ENCODE measurements at places on chromosomes 7 and 10. TPM values are rescaled to one million over a fixed set of nuclear protein-coding genes. Genes with fewer than 3 reads are reported as not detected.

DNA sequence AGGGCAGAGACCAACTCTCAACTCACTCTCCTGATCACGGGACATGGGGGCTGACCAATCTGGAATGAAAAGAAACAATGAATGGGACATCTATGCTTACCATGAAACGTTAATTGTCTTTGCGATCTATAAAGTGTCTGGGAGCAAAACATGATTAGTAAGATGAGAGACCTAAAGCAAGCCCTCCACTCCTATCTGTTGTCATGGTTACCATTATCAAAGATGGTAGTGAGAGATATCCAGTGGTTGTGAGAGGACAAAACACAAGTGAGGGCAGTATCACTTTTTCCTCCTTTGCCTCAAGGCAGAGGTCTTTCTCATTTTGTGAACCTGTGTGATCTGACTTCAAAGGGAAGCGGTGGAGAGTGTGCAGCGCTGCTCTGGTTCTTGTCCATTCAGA lies 130.1 kb downstream of the LSM5 start:
- DNase-seq, result no peak

GRCh38 chr10:49071160-49071761 lies 44.1 kb downstream of the VSTM4 start:
- peak; percentile 5 for DNase-seq

- DNase-seq, result no peak
Measured at GRCh38 chr7:39672176-39672575, 48.8 kb downstream of the RALA start.

Gene AKR1D1
- total RNA-seq, result not detected

Gene PVRIG
- not detected for total RNA-seq

DNA sequence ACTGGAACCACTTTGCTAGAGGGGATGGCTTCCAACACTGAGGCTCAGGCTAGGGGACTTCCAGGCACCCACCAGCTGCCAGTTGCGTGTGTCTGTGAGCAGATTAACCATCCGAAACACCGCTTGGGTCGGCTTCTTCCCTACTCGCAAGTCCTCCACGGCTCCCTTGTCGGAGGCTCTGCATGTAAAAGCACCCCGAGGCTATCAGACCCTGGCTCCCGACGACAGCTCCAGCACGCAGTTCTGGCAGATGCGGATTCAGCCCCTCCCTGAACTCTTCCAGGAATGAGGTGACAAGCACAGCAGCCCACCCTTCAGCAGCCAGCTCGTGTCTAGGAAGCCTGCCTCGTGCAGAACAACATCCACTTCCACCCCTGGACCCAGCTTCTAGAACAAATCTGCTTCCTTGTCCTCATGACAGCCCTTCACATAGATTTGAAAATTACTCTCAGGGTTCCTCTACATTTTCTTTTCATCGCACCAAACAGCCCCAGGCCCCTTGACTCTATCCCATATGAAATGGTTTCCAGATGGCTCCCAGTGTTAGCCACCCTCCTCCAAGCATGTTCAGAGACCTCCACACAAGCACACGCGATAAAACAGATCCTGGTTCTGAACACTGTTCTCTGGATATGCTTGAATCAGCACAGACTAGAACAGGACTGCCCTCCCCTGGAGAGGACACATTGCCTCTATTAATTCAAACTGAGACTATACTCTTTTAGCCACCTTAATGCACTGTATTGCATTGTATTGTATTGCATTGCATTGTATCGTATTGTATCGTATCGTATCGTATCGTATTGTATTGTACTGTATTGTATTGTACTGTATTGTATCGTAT lies 44.6 kb downstream of the SLIT1 start:
- no peak for DNase-seq

Gene LRRC4
- 0.51 TPM for total RNA-seq

DNA sequence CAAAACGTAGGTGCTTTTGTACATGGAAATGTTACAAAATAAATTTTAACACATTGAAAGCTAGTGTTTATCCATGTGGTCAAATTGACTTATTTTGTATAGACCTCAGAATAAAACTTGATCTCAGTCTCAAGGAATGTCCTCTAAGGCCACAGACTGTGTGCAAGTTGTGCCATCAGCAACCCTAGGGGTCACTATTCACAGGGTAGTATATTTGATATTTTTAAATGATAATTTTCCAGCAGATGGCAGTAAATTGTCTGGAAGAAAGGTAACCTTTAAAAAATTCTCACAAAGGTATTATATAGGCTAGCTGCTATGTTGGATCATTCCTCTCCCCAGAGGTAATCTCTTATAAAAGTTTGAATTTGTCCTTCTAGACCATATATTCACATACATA lies 12.9 kb upstream of the SNX10 start:
- peak; percentile 43 for DNase-seq

Gene BMPER
- 0.09 TPM for total RNA-seq

Gene CHST12
- total RNA-seq, result 6.3 TPM

DNA sequence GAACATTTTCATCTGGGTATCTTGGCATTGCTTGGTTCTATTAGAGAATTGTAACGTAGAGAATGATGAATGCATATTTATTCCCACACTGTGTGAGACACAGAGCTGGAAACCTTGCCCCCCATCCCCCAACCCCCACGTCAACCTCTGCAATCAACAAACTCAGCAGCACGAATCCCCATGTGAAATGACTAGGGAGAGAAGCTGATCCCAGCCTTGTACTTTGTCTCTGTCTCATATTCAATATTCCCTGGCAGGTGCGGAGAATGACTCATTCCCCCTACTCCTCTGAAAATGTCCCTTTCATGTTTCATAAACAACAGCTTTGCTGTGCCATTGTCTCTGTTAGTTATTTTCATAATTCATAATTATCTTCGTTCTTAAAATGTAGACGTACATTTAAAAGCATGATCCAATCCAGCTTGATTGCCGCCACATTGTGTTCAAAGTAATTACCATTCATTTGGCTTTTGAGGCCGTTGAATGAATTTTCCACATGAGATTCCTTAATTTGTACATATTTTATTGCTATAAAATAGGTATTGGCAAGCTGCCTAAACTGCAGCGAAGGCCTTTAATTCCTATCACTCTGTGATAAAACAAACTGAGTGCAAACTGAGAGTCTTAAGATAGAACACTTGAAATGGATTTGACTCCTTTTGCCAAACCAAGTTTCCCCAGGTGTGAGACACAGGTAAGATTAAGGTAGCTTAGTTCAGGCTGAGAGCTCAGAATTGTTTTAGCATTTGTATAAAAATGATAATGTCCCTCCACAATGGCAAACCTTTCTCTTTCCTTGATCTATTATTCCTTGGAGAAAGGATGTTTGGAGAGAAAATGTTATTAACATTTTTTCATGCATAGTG lies 920.2 kb downstream of the TYW1 start:
- no peak for DNase-seq

Gene SPDYE16
- under 0.01 TPM for total RNA-seq

DNA sequence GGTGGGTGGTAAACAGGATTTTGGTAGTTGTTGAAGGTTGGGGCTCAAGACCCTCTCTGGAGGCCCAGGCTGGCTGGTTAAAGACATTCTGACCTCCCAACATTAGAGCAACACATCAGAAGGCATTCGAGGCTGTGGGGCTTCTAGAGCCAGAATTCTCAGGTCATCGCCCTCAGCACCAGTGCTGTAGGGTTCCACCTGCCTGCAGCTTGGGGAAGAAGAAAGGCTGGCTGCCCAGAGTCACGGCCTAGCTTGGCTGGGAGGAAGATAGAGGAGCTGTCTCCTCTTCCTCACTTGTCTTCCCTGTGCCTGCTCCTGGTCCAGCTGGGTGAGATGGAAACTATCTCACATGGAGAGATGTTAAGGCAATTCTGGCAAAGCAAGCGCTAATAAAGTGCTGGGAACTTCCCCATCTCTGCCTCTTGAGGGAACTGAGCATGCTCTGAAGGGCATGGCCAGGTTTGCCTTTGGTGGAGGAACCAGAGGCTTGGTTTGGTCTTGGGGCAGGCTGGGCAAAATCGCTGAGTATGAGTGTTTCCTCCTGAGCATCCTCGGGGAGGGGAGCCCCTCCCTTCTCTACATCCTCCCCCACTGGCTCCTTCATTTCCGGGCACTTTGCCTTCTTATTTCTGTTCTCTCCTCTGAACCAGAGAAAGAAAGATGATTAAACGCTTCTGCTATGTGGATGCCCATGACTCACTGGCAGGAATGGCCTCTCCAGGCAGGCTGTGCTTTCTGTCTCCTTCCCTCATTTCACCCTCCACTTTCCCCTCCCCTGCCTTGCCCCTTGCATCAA lies 509.0 kb upstream of the PODXL start:
- DNase-seq, result peak; percentile 99

DNA sequence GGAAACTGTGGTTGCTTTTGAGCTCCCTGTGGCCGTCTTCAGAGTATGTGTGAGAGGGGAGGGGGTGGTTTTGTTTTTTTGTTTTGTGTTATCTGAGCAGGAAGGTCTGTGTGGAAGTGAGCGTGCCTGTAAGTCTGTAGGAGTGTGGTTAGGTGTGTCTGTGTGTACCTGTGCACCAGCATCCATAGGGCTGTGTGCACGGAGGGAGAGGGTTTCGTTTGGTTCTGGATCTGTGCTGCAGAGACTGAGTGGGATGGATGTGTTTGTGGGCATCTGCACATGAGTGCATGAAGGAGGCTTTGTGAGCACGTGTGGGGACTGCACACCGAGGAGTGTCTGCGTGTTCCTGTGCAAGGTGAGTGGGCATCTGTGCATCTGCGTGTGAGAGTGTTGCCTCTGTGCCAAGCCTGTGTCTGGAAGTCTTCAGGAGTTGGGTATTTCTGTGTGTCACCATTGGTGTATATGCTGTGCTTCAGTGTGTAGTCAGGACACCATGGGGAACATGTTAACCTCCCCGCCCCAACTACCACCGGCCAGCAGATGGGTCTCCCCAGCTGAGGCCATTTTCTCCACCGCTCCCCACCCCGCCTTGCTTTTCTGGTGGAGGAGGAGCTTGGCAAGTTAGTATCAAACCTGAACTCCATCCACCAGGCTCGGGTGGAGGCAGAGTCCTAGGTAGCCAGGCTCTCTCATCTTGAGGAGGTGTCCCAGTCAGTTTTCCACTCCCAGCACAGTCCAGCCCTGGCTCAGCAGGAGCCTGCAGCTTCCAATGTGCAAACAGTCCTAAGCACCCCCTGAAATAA lies 7.1 kb upstream of the TLX1 start:
- no peak for DNase-seq

Gene LIPN
- total RNA-seq, result not detected

Gene FKBP6
- under 0.01 TPM for total RNA-seq

Gene LZTS2
- total RNA-seq, result 21.9 TPM

Gene CNTNAP2
- total RNA-seq, result 6.2 TPM

DNA sequence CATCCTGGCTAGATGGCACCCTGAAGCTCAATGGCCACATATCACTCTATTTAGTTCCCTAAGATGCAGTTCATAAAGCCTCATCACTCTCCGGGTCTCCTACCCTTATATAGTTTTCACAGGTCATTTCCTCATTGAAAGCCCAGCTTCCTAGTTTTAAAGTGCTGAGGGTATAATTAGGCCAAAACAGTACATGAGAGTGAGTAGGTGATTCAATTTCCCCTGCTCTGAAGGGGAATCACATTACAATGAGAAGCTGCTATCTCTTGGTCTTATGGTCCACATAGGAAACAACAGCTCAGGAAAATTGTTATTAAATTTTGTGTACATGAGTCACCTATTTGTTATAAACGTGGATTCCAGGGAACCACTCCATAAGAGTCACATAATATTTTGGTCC lies 162.0 kb downstream of the SEMA3E start:
- no peak for DNase-seq
